Brain (organoid and tissue), 16 donors: ENCODE measurements at places on chromosomes 2 and 18. TPM values are rescaled to one million over a fixed set of nuclear protein-coding genes. Genes with fewer than 3 reads are reported as not detected.

- peak; percentile 83 for DNase-seq
These were observed 316.8 kb downstream of the PAX3 start for GRCh38 chr2:221981912-221982470.

- no peak for DNase-seq
These were observed 140.1 kb downstream of the MAIP1 start for GRCh38 chr2:200095436-200095835.

PTPRN gene
- 145 TPM for polyA plus RNA-seq

MRPL33 gene
- 115 TPM for polyA plus RNA-seq

DNA sequence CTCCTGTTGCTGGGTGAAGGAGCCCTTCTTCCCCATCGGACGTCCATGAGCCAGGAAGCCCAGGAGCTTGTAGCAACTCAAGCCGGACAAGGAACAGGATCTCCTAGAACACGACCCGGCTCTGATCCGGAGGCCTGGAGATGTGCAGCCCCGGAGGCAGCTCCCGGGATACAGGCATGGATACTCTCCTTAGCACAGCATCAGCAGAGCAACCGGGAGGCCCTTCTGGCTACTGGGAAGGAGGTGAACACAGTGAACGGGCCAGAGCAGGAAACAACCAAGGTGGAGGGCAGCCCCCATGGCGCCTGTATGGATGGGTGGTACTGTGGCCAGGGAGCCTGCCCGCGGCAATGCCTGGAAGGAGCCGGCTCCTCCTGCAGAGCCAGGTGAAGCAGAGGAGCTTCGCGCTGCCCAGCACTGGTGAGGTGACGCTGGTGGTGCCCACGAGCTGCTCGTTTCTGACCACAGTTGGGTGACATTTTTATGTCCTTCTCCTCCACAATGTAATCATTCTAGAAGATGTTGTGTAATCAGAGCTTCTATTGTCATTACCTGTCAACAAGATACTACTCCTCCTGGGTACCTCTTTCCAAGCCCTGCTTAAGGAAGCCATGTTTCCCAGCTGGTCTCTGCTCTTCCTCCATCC, 94.3 kb downstream of the TWIST2 start:
- no peak for DNase-seq

DNA sequence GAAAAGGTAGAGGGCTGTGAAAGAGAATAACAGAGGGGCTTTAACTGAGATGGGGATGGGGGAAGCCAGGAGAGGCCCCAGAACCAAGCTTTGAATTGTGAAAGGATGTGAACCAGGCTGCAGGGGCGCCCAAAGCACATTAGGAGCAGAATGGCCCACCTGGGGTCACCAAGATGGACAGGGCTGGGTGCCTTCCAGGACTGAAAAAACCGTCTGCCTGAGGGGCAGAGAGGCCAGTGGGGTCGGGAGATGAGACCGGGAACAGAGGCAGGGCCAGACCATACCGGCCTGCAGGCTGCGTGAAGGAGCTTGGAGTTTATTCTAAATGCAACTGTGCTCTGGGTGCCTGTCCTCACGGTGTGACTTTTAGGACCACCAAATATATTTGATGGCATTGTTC, 29.1 kb upstream of the FAM136A start:
- DNase-seq = no peak

- no peak for DNase-seq
These were observed 214.7 kb downstream of the CYP26B1 start for GRCh38 chr2:71932780-71933466.

EEF1B2 gene
- 333 TPM for polyA plus RNA-seq

DNA sequence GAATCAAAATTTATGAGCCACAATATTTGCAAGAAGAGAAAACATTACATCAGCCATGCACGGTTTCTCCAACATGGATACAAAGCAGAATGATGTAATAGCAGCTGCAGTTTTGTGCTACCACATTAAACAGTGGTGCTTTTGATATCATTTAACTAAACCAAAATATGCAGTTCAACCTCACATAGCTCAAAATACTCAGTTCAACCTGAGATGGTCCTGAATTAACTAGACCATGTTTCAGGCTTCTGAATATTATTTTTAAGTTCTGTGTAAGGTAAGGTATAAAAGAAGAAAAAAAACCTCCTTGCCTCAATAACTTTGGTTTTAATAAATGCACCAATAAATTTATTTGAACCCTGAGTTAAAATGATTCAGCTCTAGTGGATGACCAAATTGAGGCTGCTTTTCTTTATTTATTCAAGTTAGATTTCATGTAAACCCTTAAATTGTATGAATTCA, 18.8 kb upstream of the TSPYL6 start:
- no peak for DNase-seq

DNA sequence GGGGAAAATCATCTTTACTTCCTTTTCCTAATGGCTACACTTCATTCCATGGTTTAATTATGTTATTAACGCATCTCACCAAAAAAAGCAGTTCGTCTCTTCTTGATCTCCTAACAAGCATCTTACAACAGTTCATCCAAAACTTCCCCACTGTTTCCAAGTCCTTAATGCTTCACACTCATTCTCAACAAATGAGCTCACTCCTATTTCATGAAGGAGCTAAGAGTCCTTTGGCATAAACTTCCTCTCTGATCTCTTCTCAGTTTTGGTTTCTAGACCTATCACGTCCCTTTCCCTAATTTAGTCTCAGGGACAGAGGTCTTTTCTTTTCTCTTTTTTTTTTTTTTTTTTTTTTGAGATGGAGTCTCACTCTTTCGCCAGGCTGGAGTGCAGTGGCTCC, 205.9 kb upstream of the SLC39A10 start:
- no peak for DNase-seq

TXNDC2 gene
- 0.17 TPM for polyA plus RNA-seq

FOXI3 gene
- 0.29 TPM for polyA plus RNA-seq

DNA sequence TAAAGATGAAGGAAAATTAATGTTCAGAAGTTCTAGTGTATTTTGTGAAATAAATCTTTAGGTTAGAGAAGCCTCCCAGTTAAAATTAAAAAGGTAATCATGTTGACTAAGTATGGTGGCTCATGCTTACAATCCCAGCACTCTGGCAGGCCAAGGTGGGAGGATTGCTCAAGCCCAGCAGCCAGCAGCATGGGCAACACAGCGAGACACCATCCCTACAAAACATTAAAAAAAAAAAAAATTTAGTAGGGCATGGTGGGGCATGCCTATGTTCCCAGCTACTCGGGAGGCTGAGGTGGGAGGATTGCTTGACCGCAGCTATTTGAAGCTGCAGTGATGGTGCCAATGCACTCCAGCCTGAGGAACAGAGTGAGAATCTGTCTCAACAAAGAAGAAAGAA, 17.9 kb downstream of the XPO1 start:
- no peak for DNase-seq

DNA sequence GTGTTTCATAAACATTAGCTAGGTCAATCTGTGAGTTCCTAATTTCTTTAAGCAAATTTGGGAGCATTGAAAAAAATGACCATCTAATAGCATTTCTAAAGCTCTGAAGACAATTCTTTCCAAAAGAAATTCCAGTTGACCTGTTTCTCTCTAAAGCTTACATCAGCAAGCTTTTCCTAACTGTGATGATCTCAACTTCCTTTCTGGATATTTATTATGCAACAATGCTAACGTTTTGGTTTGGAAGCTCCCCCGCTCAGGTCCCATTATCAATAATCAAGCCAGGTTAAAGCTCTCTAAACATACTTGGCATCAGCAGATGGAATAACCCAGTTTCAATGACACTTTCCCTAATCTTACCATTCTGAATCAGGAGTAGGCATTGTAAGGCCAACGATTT, 196.3 kb upstream of the TANK start:
- no peak for DNase-seq

GGCX gene
- polyA plus RNA-seq = 33.4 TPM

- DNase-seq = no peak
These were observed 20.4 kb downstream of the ADAM23 start for GRCh38 chr2:206463685-206464084.

CFC1 gene
- 3.1 TPM for polyA plus RNA-seq

ODC1 gene
- 75.0 TPM for polyA plus RNA-seq

DNA sequence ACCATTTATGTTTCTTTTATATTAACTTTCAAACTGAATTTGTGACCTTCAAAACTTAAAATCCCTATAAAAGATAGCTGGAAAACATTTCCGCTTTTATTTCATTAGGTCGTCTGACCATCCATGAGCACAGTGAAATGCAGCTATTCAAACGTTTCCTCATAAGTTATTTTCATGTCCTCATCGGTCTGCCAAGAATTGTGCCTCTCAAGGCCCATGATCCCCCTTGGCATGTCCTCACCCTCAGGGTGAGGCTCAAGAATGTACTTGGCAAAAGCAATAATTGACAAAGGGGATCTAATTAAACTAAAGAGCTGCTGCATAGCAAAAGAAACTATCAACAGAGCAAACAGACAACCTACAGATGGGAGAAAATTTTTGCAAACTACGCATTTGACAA, 12.4 kb downstream of the SLC66A2 start:
- no peak for DNase-seq

RGPD4 gene
- not detected for polyA plus RNA-seq

MC5R gene
- polyA plus RNA-seq = not detected

SCN9A gene
- polyA plus RNA-seq = 0.22 TPM

DNA sequence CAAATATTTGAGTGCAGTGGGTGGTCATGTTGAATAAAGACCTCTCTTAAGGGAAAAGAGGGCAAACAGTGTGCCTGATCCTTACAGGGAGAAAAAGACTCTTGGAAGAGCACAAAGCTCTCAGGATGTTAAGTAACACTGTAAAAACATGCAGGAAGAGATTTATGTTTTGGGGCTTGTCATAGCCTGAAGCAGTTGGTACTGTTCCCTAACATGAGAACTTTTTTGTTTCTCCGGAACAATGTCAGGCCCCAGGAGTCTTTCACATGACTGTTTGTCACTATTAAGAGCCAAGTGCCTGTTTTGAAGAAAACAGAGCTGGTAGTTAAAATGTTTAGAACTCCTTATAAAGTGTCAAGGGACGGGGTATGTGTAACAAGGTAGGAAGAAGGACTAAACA, 83.7 kb upstream of the B3GNT2 start:
- DNase-seq = peak; percentile 5

- DNase-seq = no peak
These were observed 54.8 kb downstream of the RAPGEF4 start for GRCh38 chr2:172790404-172790803.

DNA sequence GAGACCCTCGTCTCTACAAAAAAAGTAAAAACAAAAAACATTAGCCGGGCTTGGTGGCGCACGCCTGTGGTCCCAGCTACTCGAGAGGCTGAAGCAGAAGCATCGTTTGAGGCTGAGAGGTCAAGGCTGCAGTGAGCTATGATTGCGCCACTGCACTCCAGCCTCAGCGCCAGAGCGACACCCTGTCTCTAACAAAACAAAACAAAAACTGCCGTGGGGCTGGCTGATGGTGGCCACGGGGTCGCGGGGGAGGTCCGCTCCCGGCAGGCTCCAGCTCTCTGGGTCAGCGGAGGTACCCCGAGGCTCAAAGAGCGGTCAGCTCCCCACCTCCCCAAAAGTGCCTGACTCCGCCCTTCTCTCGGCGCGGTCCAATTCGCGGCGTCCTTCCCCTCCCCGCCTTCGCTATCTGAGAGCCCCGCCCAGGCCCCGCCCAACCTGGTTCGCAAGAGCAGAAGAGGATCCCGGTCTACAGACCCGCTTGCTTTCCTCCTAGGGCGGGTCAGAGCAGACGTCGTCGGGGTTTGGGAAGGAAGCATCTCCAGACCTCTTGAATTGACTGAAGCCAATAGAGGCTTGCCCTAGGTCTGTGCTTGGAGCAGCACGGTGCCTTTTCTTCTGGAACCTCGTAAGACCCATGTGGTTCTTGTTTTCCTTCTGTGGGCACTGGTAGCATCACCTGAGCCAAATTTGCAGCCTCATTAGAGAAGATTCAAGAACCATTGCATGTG, 7.8 kb downstream of the RAX start:
- no peak for DNase-seq

- DNase-seq = no peak
These were observed 117.4 kb downstream of the SPOPL start for GRCh38 chr2:138618971-138619370.

CKAP2L gene
- polyA plus RNA-seq = 11.8 TPM

- no peak for DNase-seq
These were observed 159.5 kb downstream of the SETBP1 start for GRCh38 chr18:44840058-44840790.

CRYGD gene
- not detected for polyA plus RNA-seq

ACTG2 gene
- 1.6 TPM for polyA plus RNA-seq

- no peak for DNase-seq
These were observed 96.9 kb downstream of the HNRNPLL start for GRCh38 chr2:38505779-38506178.

DNA sequence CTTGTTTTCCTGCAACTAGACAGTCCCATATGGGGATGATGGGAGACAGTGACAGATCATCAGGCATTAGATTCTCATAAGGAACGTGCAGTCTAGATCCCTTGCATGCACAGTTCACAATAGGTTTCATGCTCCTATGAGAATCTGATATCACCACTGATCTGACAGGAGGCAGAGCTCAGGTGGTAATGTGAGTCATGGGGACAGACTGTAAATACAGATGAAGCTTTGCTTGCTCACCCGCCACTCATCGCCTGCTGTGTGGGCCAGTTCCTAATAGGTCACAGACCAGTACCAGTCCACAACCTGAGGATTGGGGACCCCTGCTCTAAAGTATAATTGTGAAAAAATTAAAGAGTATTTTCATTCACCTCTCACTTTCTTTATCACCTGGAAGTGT, 23.6 kb upstream of the RAB1A start:
- DNase-seq = no peak

DNA sequence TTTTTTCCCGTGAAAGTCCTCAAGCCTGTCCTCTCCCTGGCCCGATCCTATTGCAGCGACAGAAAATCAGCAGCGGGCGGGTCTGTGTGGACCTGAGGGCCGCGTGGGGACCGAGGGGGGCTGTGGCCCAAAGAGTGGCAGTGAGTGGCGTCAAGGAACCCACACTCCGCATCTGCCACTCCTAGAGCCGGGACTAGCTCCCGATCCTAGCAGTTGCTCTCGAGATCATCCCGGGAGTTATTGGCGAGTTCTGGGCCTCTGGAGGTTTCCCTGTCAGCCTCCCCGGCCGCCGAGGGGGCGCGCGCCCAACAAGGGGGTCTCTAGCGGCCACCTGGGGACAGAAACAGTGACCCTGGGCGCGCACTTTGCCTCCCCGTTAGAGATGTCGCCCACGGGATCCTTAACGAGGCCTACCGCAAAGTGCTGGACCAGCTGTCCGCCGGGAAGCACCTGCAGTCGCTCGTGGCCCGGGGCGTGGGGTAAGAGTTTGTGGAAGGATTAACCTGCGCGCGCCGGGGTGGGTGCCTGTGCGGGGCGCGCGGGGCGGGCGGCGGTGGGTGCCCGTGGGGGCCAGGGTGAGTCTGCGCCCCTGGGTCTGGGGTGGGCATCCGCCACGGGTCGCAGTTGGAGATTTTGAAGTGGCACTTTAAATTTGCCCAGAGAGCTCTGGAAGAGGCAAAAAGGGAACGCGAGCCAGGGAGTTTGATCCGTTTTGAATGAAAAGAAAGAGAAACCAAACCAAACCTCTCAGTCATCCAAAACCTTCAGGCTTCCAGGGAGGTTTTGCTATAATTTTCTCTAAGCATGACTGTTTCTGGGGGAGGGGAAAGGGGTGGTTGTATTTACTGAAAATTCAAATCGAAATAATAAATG, 3.5 kb downstream of the ADCYAP1 start:
- no peak for DNase-seq

KLHL14 gene
- polyA plus RNA-seq = 9.5 TPM

DSG2 gene
- 0.19 TPM for polyA plus RNA-seq

CEBPZOS gene
- 20.4 TPM for polyA plus RNA-seq

GRCh38 chr2:176148751-176149421, 2.5 kb upstream of the HOXD4 start:
- DNase-seq = peak; percentile 32

RNF152 gene
- polyA plus RNA-seq = 0.56 TPM

- DNase-seq = no peak
These were observed 56.1 kb downstream of the RHBDD1 start for GRCh38 chr2:226891780-226892590.

HOXD12 gene
- 1.3 TPM for polyA plus RNA-seq

PLA2R1 gene
- 0.19 TPM for polyA plus RNA-seq

CD28 gene
- polyA plus RNA-seq = 0.15 TPM

EGR4 gene
- polyA plus RNA-seq = 0.83 TPM
